CD4-positive, alpha-beta T cell treated with Interleukin-4 for 1 hour (primary cell): ENCODE measurements at places on chromosomes 12 and 14.

DNA sequence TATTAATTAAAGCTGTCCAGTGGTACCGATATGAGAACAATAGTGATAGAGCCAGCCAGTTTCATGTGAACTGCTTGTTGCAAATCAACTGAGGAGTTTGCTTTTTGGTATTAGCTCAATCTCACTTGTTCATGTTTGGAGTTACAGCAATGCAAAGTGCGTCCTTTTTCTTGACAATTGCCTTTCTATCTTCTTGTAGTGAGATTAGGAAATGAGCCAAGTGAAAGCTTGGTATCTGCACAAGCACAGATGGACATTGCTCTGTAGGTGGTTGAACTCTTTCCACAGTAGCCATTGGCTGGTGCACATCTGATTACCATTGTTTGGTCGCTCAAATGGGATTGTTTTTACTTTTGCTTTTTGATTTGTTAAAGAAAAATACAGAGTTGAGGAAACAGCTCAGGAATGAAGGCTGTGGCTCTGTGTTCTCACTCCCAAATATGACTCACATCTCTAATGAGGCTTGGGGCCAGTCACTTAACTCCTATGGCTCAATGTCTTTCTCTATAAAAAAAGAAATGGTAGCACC is 241.4 kb downstream of the BMP4 start:
- DNase-seq, result no peak

DNA sequence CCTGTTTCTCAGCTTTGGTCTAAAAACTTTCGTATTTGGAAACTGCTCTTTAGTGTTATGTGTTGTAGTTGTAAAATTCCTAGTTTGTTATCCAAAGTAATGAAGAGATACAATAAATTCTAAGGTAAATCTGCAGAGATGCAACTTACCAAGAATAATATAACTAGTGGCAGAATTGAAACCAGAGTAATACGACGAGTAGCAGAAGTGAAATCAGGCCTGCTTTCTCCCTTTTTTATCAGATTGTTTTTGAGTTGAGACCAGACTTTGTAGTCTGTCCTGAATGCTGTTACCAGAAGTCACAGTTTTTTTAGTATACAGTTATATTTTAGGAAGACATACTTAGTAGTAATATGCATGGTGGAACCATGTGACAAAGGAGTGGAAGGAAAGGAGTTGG is 12.5 kb downstream of the PAPOLA start:
- no peak for DNase-seq

- DNase-seq, result no peak
Observed at GRCh38 chr12:5586201-5586600, 154.3 kb downstream of the NTF3 start.

DNA sequence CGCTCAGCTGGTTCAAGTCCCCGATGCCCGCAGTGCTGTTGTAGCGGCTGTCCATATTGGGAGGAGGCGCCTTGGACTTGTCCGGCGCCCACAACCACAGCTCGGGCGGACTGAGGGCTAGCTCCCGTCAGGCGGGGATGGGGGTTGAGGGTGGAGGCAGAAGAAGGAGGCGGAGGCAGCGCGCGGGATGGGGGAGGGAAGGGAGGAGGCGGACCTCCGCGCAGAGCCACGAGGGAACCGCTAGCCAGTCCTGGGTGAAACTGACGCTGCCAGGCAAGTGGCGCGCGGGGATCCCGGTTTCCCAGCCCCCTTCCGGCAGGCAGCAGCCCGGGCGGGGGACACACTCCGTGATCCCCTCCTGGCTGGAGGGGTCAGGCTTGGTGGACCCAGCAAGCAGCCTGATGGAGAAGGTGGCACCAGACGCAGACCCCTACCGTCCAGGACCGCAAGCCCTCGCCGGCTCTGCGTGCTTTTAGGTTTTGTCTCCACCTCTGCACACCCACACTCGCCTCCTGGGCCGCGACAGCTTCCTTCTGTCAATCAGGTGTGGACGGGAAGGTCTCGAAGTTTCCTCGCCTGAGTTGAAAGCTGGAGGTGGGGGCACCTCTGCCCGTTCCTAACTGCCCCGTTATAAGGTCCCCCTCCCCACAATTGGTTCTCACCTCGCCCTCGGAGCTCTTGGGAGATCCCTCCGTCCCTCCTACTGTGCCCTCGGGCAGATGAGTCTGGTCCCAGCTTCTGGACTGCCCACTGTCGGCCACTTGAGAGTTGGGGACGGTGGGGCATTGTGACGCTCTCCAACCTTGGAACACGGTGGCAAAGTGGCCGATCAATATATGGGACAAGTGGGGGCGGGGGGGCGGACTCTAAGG is at the start of gene CPNE8:
TSS of gene CPNE8 (minus strand) at position 112 of the 872 bp plus-strand sequence. CDS start at position 55, 57 bp downstream.
- peak; percentile 55 for DNase-seq

- DNase-seq, result no peak
Observed at GRCh38 chr12:86729739-86730138, 473.5 kb upstream of the MGAT4C start.

GRCh38 chr12:131675126-131676080 is 35.5 kb upstream of the SFSWAP start:
- DNase-seq, result no peak

DNA sequence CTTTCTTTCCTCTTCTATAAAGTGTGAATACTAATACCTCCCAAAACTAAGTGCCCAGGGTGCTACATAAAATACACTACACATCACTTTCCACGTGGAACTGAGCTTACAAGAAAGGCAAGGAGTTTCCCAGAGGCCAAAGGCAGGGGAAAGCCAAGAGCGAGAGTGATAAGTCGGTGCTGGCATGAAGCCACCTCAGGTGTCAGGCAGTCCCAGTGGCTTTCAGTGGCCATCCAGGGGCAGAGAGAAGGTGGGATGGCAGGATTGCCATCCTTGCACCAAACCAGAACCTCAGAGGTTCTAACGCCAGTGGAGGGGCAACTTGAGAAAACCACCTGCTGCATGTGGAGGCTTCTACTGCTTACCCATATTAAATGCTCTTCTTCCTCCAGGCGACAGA is 79.7 kb upstream of the DIO3 start:
- no peak for DNase-seq

- DNase-seq, result no peak
Observed at GRCh38 chr14:35747379-35747778, 61.7 kb downstream of the RALGAPA1 start.
